ENCODE measurements at places on chromosomes 5 and 9.

GRCh38 chr9:107734256-107735013 lies 244.9 kb upstream of the KLF4 start:
- DNase-seq: peak; percentile 66

- DNase-seq: no peak
Measured at GRCh38 chr5:36323926-36324781, 22.5 kb upstream of the RANBP3L start.

DNA sequence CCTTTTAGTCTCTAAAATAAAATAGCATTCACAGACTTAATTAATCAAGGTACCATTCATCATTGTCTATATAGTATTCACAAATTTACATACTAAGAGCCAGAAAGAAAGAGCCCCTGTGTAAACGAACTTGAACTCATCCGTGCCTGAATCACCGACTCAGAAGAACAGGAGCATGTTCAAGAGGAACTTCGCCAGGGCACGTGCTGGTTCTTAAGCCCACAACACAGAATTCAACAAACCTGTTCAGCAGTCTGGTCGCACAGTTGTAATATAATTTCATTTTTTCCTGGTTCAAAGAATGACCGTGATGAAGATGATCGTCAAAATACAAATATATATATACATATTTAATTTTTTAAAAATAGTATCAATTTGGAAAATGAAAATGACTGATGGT lies 141.9 kb downstream of the CETN3 start:
- no peak for DNase-seq

DNA sequence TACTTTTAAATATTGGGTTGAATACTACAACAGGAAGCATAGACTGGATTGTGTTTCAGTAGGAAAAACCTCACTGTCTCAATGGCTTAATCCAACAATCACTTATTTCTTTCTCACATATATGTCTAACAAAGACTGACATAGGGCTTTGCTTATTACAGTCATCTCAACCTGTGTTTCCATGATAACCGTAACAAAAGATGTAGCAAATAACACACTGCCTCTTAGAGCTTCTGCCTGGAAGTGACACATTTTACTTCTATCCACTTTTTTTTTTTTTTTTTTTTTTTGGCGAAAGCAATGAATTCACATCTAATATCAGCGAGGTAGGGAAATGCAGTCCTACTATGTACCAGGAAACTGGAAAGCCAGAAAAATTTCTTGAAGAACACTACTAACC lies 204.9 kb upstream of the CDKN2B start:
- DNase-seq: no peak

DNA sequence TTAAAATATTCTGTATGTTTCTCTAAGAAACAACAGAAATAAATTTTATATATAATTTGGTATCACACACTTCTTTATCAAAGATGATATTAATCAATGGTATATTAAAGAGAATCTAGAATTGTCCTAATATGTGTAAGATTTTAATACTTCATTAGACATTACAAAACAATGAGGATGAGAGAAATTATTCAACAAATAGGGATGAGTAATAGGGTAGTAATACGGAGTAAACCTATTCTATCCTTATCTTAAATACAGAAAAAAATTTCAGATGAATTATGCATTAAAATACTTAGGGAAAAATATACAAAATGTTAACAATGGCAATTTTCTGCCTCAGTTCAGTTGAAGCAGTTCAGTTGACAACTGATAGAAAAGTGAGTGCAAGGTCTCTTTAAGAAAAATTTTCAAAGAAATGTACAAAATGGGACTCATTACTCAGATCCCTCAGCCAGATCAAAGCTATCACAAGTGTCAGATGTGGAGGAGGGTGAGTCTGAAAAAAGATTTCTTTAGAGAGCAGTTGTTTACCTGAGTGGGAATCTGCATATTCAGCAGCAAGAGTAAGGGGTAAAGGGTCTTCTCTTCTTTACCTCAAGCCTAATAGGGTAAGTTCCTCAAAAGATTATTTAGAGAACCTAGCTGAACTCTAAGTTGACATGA lies 56.7 kb upstream of the GCNT4 start:
- no peak for DNase-seq

- DNase-seq: no peak
Measured at GRCh38 chr5:34928267-34928666, 1.1 kb upstream of the DNAJC21 start.

- no peak for DNase-seq
Measured at GRCh38 chr9:19473605-19474004, 64.8 kb downstream of the ACER2 start.

DNA sequence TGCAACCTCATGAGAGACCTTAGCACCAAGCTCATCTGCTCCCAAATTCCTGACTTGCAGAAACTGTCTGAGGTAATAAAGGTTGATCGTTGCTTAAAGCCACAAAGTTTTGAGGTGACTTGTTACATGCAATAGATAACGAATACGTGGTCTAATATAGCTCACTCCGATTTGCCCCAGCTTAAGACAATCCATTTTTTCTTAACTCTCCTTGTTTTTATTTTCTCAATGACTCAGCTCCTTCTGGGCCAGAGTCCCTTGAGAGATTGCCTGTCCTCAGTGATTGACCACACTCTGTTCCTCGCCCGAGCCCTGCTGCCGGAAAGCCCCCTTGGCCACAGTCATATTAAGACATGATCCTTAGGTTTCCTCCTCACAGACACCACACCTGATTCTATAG lies 63.7 kb upstream of the FANCC start:
- DNase-seq: no peak

GRCh38 chr5:82806513-82806912 lies 270.7 kb downstream of the TMEM167A start:
- peak; percentile 37 for DNase-seq

GRCh38 chr5:126015235-126016181 lies 407.7 kb upstream of the GRAMD2B start:
- DNase-seq: no peak

- DNase-seq: no peak
Measured at GRCh38 chr5:1293416-1294205, 1.3 kb downstream of the TERT start.

DNA sequence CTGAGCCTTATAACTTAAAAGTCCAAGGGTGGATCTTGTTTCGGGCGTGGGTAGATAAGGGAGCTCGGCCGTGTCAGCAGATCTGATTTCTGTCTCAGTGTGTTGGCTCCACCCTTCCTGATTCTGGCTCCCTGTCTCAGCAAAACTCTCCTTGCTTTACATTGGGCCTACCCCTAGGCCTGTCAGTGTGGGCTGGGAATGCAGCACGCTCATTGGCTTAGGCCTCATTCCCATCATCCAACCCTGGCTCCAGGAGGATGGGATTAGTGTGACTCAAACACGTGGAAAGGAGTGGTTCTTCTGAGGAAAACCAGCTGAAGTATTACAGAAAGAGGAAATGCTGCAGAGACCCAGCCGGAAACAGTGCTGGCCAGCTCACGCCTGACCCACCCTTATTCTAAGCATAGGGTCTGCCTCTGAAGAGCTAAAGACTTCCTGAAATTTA lies 59.9 kb downstream of the ZFAND5 start:
- no peak for DNase-seq

DNA sequence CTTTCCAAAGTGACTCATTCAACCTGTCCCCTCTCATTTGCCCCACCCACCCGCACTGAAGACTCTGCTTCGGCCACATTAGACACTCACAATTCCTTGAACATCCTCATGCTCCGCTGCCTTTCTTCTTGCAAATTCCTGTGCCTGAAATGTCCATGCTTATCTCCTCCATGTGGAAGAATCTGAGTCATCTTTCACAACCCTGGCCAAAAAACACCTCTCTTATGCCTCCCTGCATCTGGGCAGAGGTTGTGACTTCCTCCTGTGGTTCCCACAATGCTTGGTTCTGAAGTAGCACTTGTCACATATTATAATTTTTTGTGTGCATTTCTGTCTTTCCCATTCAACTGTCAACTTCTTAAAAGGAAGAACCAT lies 238.6 kb downstream of the ENC1 start:
- no peak for DNase-seq

DNA sequence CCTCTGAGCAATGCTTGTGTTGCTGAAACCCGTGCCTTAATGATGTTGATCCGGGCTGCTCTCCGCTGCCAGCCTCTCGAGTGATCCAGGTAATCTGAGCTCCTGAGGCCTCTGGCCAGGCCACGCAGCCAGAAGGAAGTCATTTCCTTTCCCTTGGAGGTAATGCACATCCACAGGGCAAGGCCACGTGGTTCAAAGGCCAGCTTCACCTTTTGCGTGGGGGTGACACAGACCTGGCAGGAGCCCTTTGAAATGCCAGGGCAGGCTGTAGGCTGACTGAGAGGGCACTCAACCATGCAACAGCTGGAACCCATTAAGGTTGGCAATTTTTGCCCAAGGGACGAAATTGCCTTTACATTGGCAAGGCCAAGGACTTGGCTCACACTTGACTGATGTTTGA lies 80.4 kb downstream of the LIX1 start:
- no peak for DNase-seq

GRCh38 chr9:5892456-5893133 lies 1.9 kb downstream of the MLANA start:
- no peak for DNase-seq

- DNase-seq: no peak
Measured at GRCh38 chr9:6779417-6780241, 21.9 kb downstream of the KDM4C start.

DNA sequence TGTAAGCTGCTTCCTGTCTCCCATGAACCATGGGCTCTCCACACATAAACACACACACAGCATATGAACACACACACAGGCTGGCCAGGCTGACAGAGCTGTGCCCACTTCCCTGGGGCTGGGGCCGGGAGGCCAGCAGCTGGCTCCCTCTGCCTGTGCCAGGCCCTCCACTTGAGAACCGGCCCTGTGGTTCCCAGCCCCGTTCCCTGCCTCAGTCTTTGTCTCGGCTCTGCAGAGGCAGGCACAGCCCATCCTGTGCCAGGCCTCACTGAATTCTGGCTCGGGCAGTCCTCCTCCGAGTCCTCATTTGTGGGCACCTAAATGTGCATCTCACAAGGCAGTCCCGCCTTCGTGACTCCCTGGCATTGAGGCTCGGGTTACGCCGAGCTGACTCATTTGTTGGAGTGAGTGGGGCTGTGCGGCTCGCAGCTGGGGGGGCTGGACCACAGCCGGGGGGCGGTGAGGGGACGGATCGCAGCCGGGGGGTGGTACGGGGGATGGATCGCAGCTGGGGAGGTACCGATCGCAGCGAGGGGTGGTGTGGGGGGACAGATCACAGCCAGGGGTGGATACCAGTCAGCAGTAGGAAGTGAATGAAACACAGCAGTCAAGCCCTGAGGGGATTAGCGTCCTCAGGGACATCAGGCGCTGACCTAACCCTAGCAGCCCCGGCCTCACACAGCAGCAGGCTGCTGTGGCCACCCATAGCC lies 72.3 kb downstream of the PSMB7 start:
- DNase-seq: peak; percentile 91

DNA sequence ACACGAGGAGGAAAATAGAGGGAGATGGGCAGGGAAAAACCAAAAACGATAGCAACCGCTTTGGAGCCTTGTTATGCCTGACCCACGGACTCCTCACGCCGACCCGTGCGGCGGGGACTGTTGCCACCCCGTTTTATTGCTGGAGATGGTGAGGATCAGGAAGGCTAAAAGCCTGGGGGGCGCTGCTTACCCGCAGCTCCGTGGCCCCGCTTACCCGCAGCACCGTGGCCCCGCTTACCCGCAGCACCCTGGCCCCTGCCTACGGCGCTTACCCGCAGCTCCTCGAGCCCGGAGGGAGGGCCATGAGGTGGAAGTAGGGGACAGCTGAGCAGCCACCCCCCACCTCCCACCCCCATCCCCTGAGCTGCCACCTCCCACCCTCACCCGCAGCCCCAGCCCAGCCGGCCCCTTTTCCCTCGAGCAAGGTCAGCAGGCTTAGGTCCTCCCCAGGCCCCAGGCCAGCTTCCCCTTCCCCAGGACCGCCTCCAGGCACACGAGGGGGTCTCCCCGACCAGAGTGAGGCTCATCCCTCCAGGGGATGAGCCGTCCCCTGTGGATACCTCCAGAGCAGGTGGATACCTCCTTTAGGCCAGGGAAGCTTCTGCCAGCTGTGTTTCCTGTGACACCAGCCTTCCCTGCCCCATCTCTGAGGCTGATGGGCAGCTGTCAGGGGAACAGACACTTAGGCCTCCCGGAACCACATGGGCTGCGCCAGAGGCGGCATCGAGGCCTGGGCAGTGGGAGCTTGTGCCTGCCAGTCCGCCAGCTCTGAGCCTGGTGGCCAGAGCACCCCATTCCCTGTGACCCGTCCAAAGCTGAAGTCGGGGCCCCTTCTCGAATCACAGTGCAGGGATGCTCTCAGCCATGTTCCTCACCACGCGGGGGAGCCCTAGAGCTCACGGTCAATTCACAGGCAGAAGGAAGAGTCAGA lies 92.3 kb downstream of the LMX1B start:
- DNase-seq: peak; percentile 78

GRCh38 chr9:1300941-1301340 lies 250.8 kb downstream of the DMRT2 start:
- no peak for DNase-seq

DNA sequence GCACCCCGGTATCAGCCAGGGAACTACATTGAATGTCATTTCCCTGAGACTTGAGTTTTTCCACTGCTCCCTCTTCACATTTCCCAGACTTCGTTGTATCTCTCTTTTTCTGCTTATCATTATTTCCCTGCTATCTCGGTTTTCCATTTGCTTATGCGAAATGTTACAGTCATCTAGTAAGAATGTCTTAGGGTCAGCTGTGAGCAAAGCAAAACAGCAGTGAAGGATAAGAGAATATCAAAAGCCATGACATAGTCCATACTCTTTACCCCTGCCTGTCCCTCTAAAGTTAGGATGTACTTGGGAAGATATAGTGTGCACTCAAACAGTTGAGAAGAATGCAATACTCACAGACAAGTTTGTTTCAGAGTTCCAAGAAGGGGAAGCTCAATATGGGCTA lies 88.7 kb downstream of the ITGA1 start:
- DNase-seq: no peak

- no peak for DNase-seq
Measured at GRCh38 chr5:58486290-58486689, 4.9 kb upstream of the GAPT start.

DNA sequence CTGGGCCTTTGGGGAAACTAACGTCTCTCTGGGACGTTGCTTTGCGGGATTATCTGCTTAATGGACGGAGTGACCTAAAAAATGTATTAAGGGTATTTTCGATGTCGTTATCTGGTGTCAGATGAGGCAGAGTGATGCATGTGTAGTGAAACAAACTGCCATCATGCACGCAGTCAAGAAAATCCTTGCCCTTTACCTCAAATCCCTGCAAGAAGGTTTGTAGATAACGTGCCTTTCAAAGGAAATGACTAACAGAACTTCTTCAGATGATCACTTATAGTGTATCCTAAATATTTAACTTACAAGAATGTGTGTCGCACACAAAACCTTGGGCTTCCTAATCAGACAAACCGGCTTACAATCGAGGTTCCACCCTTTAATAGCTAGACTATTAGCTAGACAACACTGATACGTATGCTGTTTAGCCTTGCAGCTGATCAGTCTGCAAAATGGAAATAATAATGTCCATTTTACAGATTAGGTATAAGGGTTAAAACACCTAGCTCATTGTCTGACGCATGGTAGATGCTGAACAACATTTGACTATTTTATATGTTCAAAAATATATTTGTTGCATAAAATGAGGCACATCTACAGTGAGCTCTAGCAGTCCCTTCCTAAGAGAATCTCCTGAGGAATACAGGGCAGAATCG lies 541 bp upstream of the TBCA start:
- no peak for DNase-seq

- no peak for DNase-seq
Measured at GRCh38 chr5:66415208-66415607, 181.0 kb upstream of the MAST4 start.
